ENCODE measurements at places on chromosomes 12 and 14.

DNA sequence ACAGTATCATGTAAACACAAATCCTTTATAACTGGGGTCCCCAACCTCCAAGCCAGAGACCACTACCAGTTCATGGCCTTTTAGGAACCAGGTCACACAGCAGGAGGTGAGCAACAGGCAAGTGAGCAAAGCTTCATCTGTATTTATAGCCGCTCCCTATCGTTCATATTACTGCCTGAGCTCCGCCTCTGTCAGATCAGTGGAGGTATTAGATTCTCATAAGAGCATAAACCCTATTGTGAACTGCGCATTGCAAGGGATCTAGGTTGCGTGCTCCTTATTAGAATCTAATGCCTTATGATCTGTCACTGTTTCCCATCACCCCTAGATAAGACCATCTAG lies 49.9 kb downstream of the LRP6 start:
- DNase-seq = no peak

DNA sequence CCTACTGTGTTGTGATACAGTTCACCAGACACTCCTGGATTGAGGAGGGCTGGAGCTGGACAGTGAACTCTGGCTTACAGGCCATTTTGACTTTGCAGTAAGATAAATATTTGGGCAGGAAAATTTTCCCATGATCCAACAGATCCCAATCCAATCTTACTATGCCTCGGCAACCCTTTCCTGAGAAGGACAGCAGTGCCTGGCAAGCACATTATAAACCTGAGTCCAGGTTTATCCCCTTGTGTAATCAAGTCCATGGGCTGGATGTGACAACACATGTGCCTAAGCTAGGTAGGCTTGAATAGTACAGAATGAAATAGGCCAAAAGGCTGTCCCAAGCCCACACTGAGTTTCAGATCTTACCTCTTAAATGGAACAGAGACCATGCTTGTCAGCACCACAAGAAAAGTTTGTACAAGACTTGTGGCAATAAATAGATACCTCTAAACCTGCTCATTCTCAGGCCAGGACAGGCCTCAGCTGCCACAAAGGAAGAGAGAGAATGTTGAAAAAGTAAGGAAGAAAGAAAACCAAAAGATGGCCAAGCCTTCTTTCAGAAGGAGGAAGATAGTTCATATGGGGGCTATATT lies 34.9 kb downstream of the CREBL2 start:
- DNase-seq = no peak

DNA sequence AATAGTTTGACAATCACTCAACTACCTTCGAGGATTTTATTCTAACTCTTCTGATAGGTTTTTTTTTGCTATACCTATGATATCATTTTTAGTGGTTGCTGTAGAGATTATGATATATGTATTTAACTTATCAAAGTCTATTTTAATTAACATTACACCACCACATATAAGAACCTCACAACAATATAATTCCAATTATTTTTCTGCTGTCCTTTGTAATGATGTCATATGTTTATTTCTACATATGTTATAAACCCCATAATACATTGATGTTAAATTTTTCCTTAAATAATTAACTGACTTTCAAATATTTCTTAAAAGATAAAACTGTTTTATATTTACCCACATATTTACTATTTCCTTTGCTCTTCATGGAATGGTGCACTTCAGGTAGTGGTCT lies 103.4 kb upstream of the KITLG start:
- DNase-seq = no peak

GRCh38 chr12:96720363-96720705 lies 186.7 kb upstream of the NEDD1 start:
- DNase-seq = no peak

DNA sequence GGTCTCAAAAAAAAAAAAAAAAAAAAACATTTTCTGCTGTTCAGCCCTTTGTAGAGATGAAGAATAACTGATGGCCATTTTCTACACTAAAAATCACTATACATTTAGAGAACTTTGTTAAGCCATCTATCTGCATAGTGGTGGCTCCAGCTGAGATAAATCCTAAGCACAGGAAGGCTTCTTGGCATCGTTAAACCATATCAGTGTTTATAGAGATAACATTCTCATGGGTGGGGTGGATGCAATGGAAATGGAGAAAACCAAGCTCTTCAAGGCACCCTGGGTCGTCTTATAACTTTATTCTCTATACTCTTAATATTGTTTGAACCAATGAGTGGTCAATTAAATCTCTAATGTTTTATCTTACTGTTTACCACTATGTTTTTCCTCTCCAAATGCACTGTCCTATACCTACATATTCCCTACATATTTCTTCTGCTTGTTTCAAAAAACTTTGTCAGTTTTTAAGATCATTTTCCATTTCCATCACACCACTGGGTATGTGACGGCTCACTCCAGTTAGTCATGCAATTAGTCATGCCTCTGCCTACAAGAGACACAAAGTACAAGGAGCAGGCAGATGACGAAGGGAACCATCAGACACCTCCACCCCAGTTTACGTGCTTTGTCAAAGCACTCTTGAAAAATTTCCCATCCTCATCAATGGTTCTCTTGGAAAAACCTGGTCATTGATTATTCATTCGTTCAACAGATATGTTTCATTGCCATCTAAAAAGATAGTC lies 119.3 kb upstream of the OVCH1 start:
- DNase-seq = no peak

GRCh38 chr12:33476058-33476457 lies 36.4 kb upstream of the SYT10 start:
- DNase-seq = no peak

- DNase-seq = no peak
Observed at GRCh38 chr14:74503291-74503937, 9.8 kb downstream of the ISCA2 start.

DNA sequence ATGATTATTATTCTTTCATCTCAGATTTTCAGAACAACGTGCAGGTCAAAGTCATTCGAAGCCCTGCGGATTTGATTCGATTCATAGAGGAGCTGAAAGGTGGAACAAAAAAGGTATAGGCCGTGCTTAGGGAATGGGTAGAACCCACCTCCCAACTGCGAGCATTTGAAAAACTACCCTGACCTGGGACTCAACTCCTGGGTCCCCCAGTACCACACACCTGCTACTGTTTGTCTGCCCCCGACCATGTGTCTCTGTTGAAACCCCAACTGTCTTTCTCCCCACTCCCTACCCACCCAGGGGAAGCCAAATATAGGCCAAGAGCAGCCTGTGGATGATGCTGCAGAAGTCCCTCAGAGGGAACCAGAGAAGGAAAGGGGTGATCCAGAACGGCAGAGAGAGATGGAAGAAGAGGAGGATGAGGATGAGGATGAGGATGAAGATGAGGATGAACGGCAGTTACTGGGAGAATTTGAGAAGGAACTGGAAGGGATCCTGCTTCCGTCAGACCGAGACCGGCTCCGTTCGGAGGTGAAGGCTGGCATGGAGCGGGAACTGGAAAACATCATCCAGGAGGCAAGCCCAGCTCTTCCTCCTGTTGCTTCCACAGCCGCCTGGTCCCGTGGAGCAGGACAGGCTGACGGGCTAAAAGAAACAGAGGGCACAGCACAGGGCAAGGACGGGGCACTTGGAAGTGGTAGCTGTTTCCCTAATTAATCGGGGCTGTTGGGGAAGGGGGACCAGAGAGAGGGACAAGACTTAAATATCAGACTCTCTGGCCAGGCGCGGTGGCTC lies 20.5 kb downstream of the AGAP2 start:
- DNase-seq = no peak

- no peak for DNase-seq
Observed at GRCh38 chr12:79698966-79699365, 8.2 kb upstream of the PAWR start.

- no peak for DNase-seq
Observed at GRCh38 chr12:4450551-4451112, 5.0 kb upstream of the FGF6 start.

DNA sequence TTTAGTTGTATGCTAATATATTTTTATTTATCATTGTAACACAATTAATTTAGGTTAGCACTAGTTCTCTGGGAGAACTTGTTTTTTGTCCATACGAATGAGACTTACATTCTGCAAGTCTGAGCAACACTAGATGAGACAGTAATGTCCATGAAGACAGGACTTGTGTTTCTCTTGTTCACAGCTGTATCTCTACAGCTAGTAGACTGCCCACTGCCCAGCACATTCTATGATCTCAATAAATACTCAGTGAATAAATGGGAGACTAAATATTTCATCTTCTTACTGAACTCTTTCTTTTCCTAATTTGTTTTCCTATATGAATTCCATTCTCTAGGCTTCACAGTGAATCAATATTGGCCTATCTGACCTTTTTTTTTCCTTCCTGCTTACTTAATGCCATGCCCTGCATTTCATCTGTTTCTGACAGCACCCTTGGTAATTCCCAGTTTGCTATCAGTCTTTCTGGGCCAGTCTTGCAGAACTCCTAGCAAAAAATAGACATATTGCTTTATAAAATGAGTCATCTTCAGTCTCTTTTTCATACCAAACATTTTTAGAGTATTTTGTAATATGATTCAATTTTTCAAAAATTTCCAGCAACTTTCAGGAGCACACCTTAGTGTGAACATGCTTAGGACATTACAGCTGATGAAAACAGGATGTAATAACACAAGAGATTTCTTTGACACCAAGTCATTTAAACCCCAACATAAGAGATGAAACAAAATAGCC lies 185.5 kb upstream of the ATP2B1 start:
- DNase-seq = no peak

GRCh38 chr12:11397366-11397765 lies 2.0 kb upstream of the PRB2 start:
- no peak for DNase-seq

DNA sequence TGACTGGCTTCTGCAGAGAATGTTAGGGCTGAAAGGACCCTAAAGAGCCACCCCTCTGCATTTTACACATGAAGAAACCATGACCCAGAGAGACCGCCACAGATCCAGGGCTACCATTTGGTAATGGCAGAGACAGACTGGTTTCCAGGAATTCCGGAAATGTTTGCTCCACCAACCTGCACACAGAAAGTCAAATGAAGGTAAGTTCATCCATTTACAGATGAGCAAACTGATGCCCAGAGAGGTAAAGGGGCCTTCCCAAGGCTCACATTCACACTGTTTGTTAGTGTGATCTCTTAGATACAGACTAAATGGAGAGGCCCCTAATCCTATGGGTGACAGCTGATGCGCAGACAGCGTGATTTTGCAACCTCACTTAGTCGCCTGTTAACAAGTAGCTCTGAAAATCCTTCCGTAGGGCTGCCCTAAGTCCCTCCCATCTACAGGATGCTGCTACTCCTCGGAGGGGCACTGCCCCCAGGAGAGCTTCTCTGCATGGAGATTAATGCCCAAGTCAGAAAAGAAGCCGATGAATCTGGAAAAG lies 33.8 kb downstream of the ZFP36L1 start:
- DNase-seq = no peak

- DNase-seq = no peak
Observed at GRCh38 chr14:31320216-31320615, 100.1 kb downstream of the HEATR5A start.

GRCh38 chr12:132028111-132028510 lies 78.4 kb downstream of the EP400 start:
- no peak for DNase-seq

DNA sequence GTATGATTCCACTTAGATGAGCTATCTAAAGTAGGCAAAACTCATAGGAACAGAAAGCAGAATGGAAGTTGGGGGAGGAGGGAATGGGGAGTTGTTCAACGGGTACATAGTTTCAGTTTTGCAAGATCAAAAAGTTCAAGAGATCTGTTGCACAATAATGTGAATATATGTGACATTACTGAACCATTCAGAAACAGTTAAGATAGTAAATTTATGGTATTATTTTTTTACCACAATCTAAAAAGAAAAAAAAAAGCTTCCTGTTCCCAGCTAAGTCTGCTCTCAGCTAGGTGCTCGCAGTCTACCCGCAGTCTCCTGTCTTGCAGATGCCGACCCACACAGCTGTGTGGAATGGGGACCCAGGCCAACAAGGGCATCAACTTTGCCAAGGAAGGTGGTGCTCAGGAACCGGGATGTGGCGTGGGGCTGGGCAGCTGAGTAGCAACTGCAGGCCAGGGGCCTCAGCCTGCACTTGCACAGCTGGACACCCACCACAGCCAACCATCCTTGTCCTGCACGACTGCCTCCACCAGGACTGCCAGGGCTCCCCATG lies 15.3 kb upstream of the ANO6 start:
- DNase-seq = no peak

- no peak for DNase-seq
Observed at GRCh38 chr12:85057370-85057963, 21.3 kb downstream of the LRRIQ1 start.

- no peak for DNase-seq
Observed at GRCh38 chr14:57988445-57988844, 122.6 kb upstream of the SLC35F4 start.

DNA sequence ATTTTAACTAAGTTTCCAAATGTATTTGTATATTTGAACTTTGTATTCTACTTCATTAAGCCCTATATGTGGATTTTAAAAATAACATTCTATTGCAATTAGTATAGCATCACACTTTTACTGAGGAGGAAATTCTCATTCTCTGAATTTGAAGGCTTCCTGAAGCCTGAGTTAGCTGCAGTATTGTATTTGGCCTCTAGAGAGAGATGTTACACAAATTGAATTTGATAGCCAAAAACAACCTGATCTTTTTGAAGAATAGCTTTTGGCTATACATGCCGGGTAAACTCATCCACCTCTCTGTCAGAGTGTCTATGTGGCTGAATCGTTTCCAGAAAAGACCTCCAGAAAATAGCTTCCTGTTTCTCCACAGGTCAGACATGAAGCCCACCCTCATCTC lies 316.5 kb upstream of the OR4E1 start:
- DNase-seq = no peak

DNA sequence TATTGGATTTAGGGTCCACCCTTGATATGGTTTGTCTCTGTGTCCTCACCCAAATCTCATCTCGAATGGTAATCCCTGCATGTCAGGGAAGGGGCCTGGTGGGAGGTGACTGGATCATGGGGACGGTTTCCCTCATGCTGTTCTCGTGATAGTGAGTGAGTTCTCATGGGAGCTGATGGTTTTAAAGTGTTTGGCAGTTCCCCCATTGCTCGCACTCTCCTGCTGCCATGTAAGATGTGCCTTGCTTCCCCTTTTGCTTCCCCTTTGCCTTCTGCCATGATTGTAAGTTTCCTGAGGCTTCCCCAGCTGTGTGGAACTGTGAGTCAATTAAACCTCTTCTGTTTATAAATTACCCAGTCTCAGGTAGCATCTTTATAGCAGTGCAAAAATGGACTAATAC lies 118.3 kb downstream of the VRK1 start:
- DNase-seq = no peak

- no peak for DNase-seq
Observed at GRCh38 chr14:100577321-100577985, 9.8 kb downstream of the BEGAIN start.

- no peak for DNase-seq
Observed at GRCh38 chr14:23028799-23029198, 5.9 kb downstream of the PSMB5 start.

- DNase-seq = peak; percentile 28
Observed at GRCh38 chr14:72608391-72609204, 285.3 kb downstream of the DPF3 start.

GRCh38 chr12:15774819-15775218 lies 14.4 kb downstream of the EPS8 start:
- DNase-seq = no peak

- no peak for DNase-seq
Observed at GRCh38 chr12:89346741-89347324, 5.5 kb downstream of the DUSP6 start.

GRCh38 chr14:50855558-50855957 lies 16.3 kb upstream of the ABHD12B start:
- DNase-seq = no peak

GRCh38 chr12:96073346-96074330 lies 38.3 kb upstream of the LTA4H start:
- DNase-seq = no peak

- DNase-seq = no peak
Observed at GRCh38 chr12:70910666-70911065, 9.9 kb downstream of the PTPRR start.

GRCh38 chr12:19323805-19324204 lies 115.5 kb upstream of the AEBP2 start:
- DNase-seq = no peak
